ENCODE measurements at places on chromosomes 2 and 18. TPM values are rescaled to one million over a fixed set of nuclear protein-coding genes. Genes with fewer than 3 reads are reported as not detected.

DNA sequence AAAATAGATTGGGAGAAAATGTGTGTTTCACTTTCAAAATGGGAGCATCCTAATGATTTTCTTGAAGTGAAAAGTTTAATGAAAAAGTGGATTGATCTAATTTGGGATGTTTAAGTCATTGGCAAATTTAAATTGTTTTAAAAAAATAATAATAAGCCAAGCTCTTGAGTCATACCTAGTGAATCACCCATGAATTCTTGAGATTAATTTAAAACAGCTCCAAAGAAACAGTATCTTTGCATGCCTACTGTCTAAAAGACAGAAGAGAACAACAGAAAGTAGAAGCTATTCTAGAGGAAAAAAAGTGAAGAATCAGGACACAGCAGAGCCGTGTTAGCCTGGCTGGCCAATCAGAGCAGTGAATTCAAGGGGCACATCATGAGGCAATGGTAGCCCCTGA is 7.7 kb downstream of the ACVR1C start:
- no peak for DNase-seq

GRCh38 chr2:5315512-5315911 is 376.7 kb upstream of the SOX11 start:
- no peak for DNase-seq

DNA sequence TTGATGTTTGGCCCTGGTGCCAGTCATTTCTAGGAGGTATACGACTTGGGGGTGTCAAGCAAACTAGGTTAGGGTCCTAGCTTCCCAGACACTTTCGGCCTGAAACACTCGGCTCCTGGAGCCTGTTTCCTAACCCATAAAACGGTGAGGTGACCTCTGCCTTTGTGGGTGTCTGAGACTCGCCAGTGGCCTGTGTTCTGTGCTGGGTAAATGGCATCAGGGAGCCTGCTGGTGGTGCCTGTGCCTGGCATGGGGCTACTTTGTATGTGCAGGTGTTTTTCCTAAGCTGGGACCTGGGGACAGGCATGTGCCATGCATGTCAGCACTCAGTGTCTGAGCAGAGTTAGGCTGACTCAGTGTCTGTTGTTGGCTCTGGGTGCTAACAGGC is 139.2 kb downstream of the GLI2 start:
- no peak for DNase-seq

DNA sequence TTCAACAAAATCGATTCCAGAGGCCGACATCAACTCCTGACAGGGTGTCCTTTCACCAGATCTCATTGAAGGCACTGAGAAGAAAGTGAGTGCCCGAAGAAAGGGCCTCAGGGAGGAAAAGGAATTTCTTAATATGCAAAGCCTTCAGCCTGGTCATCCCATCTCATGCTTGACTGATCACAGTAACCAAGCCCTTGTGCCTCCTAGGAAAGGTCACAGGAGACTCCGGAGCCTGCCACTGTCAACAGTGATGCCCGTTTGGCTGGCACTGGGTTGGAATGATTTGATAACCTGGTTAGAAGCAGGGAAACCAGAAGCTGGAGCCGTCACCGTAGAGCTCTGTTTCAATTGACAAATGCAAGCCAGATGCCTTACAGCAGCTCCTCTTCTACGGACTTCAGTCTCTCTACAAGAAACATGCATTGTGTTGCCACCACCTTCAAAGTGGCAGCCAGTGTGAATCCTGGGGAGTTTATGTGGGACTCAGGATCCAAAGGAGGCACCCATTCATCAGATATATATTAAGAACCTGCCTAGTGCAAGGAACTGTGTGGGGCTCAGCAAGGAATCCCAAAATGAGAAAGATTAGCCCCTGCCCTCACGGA is 24.6 kb downstream of the COX7A2L start:
- no peak for DNase-seq

PLEKHM3 gene
- 30.1 TPM for total RNA-seq

CFLAR gene
- total RNA-seq: 107 TPM

CCDC74B gene
- 5.2 TPM for total RNA-seq

All from urinary bladder (tissue), 4 donors.